ENCODE measurements at places on chromosomes 4 and X.

DNA sequence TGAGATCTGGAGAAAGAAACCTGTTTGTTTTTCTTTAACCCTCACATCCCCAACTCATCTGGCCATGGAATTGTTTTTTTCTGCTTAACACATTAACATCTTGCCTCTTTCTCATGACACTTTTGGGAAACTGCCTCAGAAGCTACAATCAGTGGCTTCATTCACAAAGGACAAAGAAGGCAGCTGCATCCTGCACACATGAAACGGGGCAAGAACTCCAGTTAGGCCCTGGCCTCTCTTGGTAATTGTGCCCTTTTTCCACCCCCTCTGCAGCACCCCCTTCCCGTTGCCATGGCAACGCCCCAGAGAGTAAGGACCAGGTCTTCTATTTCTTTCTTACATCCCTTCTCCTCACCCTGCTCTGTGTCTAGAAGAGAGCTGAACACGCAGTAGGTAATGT is 103.4 kb downstream of the PDGFRA start:
- no peak for DNase-seq

GRCh38 chr4:25350561-25350960 is 26.5 kb upstream of the ANAPC4 start:
- DNase-seq: no peak

DNA sequence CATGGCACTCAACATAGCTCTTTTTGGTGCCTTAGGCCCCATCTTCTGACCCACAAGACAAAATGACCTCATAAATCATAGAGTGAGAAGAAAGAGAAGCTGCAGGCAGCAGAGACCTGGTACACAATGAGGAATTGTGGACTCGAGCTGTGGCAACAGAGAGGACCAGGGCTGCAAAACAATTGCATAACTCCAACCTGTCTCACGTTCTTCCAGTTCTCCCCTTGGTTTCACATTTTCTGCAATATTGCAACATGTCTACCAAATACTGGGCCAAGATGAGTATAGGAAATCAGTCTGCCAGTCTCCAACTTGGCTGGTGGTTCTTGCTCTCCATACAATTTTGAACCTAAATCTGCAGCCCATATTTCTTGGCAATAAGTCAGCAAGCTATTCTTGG is 105.3 kb downstream of the KDR start:
- no peak for DNase-seq

DNA sequence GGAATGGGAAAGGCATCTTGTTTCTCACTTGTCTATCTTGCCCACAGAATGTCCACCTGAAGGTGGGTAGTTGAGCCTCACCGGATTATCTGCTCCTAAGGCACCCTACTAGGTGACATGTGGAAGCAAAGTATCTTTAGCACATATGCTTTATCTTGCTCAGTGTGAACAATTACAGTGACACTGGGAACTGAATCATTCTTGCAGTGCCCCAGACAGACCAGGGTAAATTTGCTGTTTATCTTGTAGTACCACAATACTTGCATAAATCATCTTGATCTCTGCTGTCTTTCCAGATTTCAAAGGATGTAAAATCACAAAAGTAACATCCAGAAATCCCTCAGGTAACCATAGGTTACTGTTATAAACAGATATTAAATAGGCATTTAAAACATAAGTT is 930.0 kb upstream of the INTU start:
- no peak for DNase-seq

DNA sequence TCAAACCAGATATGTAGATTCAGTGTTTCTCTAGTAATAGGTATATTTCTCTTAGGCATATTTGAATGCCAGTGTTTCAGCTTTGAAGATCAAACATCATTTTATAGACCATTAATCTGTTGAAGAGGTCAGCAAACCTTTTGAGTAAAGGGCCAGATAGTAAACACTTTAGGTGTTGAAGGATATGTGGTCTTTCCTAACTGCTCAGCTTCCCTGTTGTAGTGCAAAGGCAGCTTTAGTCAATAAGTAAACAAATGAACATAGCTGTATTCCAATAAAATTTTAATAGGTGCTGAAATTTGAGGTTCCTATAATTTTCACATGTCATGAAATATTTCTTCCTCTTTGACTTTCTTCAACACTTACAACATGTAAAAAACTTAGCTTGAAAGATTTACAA is 201.6 kb downstream of the ADGRL3 start:
- no peak for DNase-seq

DNA sequence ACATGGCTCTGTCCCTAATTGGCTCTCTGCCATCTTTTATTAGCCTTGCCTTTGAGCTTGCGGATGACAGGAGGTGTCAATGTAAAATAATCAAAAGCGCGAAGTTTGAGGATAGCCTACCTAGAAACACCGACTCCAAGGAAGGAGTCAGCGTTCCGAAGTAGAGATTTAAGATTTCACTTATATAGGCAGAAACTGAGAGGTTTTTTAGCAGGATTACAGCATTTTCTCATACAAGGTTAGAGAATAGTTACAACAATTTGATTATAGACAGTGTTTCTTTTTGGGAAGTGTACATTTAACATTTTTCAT is 499 bp upstream of the NFXL1 start:
- DNase-seq: no peak

- no peak for DNase-seq
Measured at GRCh38 chr4:95867919-95868318, 28.0 kb downstream of the PDHA2 start.

DNA sequence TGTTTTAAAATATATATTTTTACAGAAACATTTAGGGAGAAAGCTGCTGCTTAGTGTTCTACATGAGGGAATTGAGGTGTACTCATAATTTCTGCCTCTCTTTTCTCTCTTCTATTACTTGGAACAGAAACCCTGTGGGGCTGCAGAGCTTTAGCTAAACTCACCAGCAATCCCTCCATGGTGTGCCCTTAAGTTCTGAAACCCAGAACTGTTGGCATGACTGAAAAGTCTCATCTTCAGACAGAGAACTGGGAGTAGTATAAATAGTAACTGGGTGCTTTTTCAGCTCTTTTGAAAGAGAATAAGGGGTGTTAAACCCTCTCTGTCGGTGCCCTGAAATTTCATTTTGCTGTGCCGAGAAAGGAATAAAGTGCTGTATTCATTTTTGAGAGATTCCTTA is 294.9 kb upstream of the BOD1L1 start:
- DNase-seq: no peak

DNA sequence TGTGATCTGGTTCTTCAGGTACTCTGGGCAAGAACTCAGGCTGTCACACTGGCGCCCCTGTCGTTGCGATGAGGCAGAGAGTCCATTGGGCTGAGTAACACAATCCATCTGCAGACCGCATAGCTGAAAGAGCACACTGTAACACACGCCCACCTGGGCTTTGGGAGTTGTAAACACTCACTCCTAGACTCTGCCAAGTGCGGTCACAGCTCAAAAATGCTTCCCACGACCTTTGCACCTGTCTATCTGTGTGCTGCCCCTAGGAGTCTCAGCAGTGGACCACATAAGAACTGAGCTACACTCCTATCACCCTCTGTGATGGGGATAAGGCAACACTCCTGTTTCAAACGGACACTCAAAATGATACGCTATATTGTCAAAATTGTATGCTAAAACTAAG is 2028.3 kb downstream of the PCDH7 start:
- peak; percentile 17 for DNase-seq

DNA sequence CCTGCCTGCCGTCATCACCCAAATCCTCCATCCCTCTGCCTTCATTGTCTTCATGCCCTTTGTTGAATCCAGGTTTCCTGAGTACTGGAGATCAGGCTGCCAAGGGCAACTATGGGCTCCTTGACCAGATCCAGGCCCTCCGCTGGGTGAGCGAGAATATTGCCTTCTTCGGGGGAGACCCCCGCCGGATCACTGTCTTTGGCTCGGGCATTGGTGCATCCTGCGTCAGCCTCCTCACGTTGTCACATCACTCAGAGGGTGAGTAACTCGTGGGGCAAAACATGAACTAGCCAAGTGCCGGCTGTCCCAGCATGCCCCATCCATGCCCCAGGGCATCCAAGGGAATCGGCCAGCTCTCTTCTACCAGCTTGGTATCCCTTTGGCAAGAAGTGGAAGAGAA is 19.4 kb downstream of the NLGN3 start:
- DNase-seq: no peak

GRCh38 chr4:37891260-37892159 is 626 bp downstream of the TBC1D1 start:
- DNase-seq: peak; percentile 19

- no peak for DNase-seq
Measured at GRCh38 chr4:27764526-27764837, 903.8 kb downstream of the STIM2 start.

GRCh38 chr4:64001229-64001898 is 407.9 kb downstream of the TECRL start:
- no peak for DNase-seq

DNA sequence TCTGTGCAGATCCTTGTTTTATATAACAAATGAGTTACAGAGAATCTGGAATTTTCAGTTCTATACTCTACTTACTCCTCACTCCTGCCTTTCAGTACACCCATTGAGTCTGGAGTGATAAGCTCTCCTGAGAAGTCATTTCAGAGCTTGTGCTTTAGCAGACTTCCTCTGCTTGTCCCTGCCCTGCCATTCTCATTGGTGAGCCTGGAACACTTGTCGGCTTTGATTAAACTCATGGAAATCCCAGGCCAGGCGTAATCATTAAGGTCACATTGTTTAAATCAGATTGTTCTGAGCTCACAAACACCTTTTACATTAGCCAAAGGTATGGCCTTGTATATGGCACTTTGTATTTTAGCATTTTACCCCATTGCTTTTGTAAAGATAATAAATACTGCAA is 102.7 kb downstream of the CNKSR2 start:
- DNase-seq: no peak

- DNase-seq: no peak
Measured at GRCh38 chr4:2799224-2799911, 6.5 kb downstream of the SH3BP2 start.

DNA sequence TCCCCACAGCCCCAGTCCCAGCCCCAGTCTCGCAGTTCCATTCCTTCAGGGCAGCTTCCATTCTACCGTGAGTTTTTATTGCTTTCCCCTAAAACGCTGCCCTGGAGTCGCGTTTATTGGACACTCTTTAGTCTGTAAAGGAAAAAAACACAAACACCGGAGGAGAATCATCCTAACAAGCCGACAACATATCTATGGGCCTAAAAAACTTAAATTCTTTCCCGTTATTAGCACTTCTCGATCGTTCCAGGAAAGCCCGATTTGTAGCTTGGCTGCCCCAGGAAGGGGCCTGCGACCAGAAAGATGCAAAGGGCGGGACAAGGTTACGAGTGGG is 178.5 kb downstream of the CBR4 start:
- no peak for DNase-seq

DNA sequence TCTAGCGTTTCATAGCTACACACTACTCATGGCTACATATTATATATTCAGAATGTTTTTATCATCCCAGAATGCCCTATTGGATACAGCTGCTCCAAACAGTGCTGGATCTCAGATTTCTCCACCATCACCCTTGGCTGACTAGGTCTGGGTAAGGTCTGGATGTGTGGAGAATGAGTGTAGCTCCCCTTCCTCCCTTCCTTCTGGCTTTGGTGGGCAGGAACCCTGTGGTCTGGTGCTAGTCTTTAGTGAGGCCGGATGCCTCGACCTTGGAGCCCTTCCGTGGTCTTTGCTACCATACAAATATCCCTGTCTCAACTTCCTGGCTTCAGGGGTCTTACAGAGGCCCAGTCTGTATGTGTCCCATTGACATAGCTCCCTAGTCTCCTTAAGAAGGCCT is 52.1 kb upstream of the KDR start:
- no peak for DNase-seq

DNA sequence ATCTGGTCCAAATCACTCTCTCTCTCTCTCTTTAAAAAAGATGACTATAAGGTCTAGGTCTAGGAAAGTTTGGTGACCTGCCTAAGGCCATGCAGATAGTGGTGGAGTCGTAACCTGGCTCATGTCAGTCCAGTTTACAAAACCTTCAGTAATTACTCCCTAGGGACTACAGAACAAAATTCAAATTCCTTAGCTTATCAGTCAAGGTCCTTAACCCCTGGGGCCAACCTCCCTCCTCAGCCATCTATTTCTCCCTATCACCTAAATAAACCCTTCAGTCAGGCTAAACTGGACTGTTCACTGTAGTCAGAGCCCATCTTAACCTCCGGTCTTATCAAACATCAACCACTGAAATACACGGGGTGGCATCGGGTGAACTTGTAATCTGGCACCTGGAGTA is 68.9 kb downstream of the MAP3K15 start:
- DNase-seq: no peak

DNA sequence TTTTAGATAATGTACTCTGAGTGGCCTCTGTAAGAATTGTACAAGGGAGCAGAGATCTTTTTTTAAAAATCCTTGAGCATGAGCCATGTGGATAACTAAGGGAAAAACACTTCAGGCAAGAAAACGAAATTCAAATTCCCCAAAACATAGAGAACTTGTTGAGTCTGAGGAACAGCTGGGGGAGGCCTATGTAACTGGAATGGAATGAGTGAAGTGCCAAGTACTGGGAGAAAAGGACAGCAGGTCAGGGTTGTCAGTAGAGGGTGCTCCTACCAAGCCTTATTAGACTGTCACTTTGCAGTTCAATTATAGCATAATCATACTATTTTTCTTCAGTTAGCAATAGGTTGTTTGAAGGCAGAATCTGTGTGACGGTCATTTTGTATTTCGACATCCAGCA is 135.1 kb downstream of the ARHGAP6 start:
- DNase-seq: no peak

GRCh38 chr4:109233570-109233969 is 68.9 kb downstream of the COL25A1 start:
- no peak for DNase-seq

DNA sequence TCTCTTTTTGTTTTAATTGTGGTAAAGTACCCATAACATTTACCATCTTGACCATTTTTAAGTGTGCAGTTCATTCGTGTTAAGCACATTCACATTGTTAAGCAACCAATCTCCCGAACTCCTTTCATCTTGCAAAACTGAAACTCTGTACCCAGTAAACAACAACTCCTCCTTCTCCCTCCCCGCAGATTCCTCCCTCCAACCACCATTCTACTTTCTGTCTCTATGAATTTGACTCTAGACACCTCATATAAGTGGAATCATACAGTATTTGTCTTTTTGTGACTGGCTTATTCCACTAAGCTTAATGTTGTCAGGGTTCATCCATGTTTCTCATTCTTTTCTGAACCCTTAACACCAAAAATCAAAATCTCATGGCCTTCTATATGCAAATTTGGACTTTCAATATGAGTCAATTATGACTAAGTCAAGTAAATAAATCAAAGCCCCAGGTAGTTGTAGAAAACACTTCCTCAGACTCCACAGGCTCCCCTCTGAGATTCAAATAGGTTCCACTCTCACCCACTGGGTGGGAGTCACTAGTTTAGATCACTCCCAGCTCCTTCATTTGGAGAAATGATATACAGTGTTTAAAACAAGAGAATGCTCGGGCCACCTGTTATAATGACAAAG is 9.8 kb upstream of the RTL5 start:
- DNase-seq: no peak

- no peak for DNase-seq
Measured at GRCh38 chr4:106629268-106629625, 260.7 kb upstream of the GIMD1 start.

- DNase-seq: no peak
Measured at GRCh38 chrX:12872741-12873140, 5.9 kb downstream of the TLR7 start.

GRCh38 chr4:48189731-48190130 is 55.7 kb upstream of the TXK start:
- DNase-seq: no peak

Data from WTC11 (cell line).